Osteocyte (in vitro differentiated cells): ENCODE measurements at places on chromosomes 1 and 21. TPM values are rescaled to one million over a fixed set of nuclear protein-coding genes. Genes with fewer than 3 reads are reported as not detected.

FABP3 gene
- total RNA-seq: 27.1 and 30.0 TPM in 2 replicates

SLC25A24 gene
- total RNA-seq: 40.4 and 41.3 TPM in 2 replicates

ST6GALNAC3 gene
- total RNA-seq: 4.9 and 7.3 TPM in 2 replicates

SYTL1 gene
- 0.46 and 0.97 TPM in 2 replicates for total RNA-seq

PROK1 gene
- not detected in 2 replicates for total RNA-seq

BLACAT1 gene
- total RNA-seq: not detected in 2 replicates

CHAF1B gene
- 4.9 and 5.5 TPM in 2 replicates for total RNA-seq

HAO2 gene
- total RNA-seq: not detected in 2 replicates

FOXD2 gene
- total RNA-seq: 1.0 and 1.5 TPM in 2 replicates

HSPA6 gene
- not detected in 2 replicates for total RNA-seq

NCF2 gene
- total RNA-seq: not detected in 2 replicates

GRCh38 chr1:40305451-40305850 is 11.6 kb downstream of the COL9A2 start:
- peak; percentile 60 for DNase-seq
- H3K27ac ChIP-seq: no peak overlapping the region
- H3K4me3 ChIP-seq: no peak overlapping the region

- H3K36me3 ChIP-seq: peaks cover 10% of the 10 kb centered on the region
- peaks cover 2% of the 10 kb centered on the region for H3K4me1 ChIP-seq
- H3K27me3 ChIP-seq: no peaks in the 10 kb centered on the region
- DNase-seq: no peak
- no peak overlapping the region for H3K4me3 ChIP-seq
These were observed 40.7 kb downstream of the NME7 start for GRCh38 chr1:169326956-169327268.

- H3K27me3 ChIP-seq: no peaks in the 10 kb centered on the region
- H3K4me3 ChIP-seq: no peak overlapping the region
- DNase-seq: no peak
These were observed 99.3 kb upstream of the RALGPS2 start for GRCh38 chr1:178625695-178626094.

- no peak overlapping the region for H3K4me3 ChIP-seq
- no peaks in the 10 kb centered on the region for H3K36me3 ChIP-seq
- peaks cover 5% of the 10 kb centered on the region for H3K27me3 ChIP-seq
- DNase-seq: no peak
- H3K4me1 ChIP-seq: no peaks in the 10 kb centered on the region
- H3K27ac ChIP-seq: no peak overlapping the region
These were observed 44.8 kb upstream of the KAZN start for GRCh38 chr1:14553711-14554110.

DNA sequence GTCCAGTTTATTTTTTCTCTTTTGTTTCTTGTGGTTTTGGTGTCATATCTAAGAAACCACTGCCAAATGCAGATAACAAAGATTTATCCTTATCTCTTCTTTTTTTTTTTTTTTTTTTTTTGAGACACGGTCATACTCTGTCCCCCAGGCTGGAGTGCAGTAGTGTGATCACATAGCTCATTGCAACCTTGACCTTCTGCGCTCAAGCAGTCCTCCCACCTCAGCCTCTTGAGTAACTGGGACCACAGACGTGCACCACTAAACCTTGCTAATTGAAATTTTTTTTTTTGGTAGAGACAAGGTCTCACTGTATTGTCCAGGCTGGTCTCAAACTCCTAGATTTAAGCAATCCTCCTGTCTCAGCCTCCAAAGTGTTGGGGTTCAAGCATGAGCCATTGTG is 8.9 kb downstream of the SLC66A1 start:
- H3K36me3 ChIP-seq: peaks cover 31% of the 10 kb centered on the region
- H3K4me1 ChIP-seq: peaks cover 3% of the 10 kb centered on the region
- H3K4me3 ChIP-seq: no peak overlapping the region
- no peaks in the 10 kb centered on the region for H3K27me3 ChIP-seq
- DNase-seq: no peak
- no peak overlapping the region for H3K27ac ChIP-seq

- peaks cover 11% of the 10 kb centered on the region for H3K4me1 ChIP-seq
- no peaks in the 10 kb centered on the region for H3K36me3 ChIP-seq
- no peak for DNase-seq
These were observed 6.4 kb upstream of the TSPAN1 start for GRCh38 chr1:46168477-46168876.

- no peaks in the 10 kb centered on the region for H3K36me3 ChIP-seq
- no peak overlapping the region for H3K4me3 ChIP-seq
- no peak overlapping the region for H3K27ac ChIP-seq
- H3K27me3 ChIP-seq: peaks cover 18% of the 10 kb centered on the region
These were observed 137.2 kb downstream of the LRIG2 start for GRCh38 chr1:113210248-113210647.

- DNase-seq: no peak
- H3K27ac ChIP-seq: no peak overlapping the region
- peaks cover 5% of the 10 kb centered on the region for H3K4me1 ChIP-seq
- H3K4me3 ChIP-seq: no peak overlapping the region
- no peaks in the 10 kb centered on the region for H3K36me3 ChIP-seq
- peaks cover 10% of the 10 kb centered on the region for H3K27me3 ChIP-seq
These were observed 24.9 kb upstream of the PARP1 start for GRCh38 chr1:226432586-226433340.

GRCh38 chr21:32249511-32250280 is 29.2 kb downstream of the MIS18A start:
- peak; percentile 38 for DNase-seq
- peaks cover 3% of the 10 kb centered on the region for H3K36me3 ChIP-seq
- peak overlapping the region; percentile 76 for H3K27ac ChIP-seq
- H3K27me3 ChIP-seq: peaks cover 47% of the 10 kb centered on the region

DNA sequence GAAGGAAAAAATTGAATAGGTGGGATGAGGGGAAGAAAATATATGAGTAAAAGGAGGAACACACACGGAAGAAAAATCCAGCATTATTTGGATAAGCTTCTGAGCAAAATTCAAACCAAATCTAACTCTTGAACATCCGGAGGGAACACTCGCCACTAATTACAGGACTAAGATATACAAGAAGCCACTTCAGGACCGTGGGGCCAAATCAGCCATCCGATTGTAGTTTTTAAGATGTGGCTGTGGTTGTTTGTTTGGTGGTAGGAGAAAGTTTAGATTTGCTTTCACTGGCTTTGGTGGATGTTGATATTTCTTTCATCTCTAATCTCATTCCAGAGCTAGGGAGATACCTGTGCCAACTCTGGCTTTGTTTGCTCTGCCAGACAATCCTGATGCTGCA is 43.7 kb upstream of the ADAMTS1 start:
- no peak overlapping the region for H3K27ac ChIP-seq
- H3K4me3 ChIP-seq: no peak overlapping the region
- H3K36me3 ChIP-seq: peaks cover 2% of the 10 kb centered on the region
- H3K4me1 ChIP-seq: peaks cover 5% of the 10 kb centered on the region

- no peak for DNase-seq
- H3K27ac ChIP-seq: no peak overlapping the region
- peaks cover 2% of the 10 kb centered on the region for H3K36me3 ChIP-seq
- H3K4me1 ChIP-seq: no peaks in the 10 kb centered on the region
- peaks cover 5% of the 10 kb centered on the region for H3K27me3 ChIP-seq
These were observed 80.3 kb upstream of the PTBP2 start for GRCh38 chr1:96641282-96641681.

DNA sequence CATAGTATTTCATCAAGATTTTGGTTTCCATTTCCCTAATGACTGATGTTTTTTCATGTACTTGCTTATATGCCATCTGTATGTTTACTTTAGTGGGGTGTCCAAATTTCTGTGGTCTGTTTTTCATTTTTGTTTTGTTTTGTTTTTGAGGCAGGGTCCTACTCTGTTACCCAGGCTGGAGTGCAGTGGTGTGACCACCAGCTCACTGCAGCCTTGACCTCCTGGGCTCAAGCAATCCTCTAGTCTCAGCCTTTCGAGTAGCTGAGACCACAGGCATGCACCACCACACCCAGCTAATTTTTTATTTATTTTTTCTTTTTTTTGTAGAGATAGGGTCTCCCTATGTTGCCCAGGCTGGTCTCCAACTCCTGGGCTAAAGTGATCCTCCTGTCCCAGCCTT is 378.0 kb upstream of the VAMP3 start:
- peaks cover 47% of the 10 kb centered on the region for H3K4me1 ChIP-seq
- peak overlapping the region; percentile 49 for H3K27ac ChIP-seq
- no peak overlapping the region for H3K4me3 ChIP-seq

DNA sequence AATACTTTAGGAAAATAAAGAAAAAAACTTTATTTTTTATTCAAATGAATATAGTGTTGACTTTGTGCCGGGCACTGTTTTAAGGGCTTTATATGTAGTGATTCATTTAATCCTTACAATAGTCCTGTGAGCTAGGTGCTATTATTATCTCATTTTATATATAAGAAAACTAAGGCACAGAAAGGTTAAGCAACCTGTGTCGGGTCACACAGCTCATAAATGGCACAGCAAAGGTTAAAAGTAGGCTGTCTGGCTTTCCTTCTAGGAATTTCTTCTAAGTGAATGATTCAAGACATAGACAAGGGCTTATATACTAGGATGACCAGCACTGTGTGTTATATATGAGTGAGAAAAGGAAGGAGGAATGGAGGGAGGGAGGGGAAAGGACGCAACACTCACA is 35.4 kb downstream of the SEC16B start:
- no peaks in the 10 kb centered on the region for H3K4me1 ChIP-seq
- DNase-seq: no peak
- no peak overlapping the region for H3K27ac ChIP-seq

DNA sequence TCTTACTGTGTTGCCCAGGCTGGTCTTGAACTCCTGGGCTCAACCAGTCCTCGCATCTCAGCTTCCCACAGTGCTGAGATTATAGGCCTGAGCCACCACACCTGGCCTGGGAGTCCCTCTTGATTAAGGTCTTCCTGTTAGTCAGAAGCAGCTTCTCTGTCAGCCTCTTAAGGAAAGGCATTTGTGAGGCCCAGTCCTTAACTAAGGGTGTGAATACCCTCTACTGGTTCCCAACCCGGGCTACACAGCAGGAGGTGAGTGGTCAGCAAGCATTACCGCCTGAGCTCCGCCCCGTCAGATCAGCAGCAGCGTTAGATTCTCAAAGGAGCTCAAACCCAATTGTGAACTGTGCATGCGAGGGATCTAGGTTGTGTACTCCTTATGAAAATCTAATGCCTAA is 117.2 kb downstream of the DYRK1A start:
- H3K27me3 ChIP-seq: no peaks in the 10 kb centered on the region
- H3K4me1 ChIP-seq: peaks cover 3% of the 10 kb centered on the region
- H3K36me3 ChIP-seq: peaks cover 33% of the 10 kb centered on the region
- no peak overlapping the region for H3K4me3 ChIP-seq
- no peak overlapping the region for H3K27ac ChIP-seq

GRCh38 chr1:2373551-2374251 is 17.7 kb downstream of the MORN1 start:
- no peaks in the 10 kb centered on the region for H3K27me3 ChIP-seq
- DNase-seq: no peak
- H3K36me3 ChIP-seq: no peaks in the 10 kb centered on the region
- H3K27ac ChIP-seq: no peak overlapping the region

DNA sequence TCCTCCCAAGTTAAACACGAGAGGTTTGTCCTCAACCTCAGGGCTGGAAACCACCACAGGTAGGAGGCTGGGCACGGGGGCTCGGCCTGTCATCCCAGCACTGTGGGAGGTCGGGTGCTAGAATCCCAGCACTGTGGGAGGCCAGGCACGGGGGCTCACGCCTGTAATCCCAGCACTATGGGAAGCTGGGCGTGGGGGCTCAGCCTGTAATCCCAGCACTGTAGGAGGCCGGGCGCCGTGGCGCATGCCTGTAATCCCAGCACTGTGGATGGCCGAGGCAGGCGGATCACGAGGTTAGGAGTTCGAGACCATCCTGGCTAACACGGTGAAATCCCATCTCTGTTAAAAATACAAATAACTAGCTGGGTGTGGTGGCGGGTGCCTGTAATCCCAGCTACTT is 6.7 kb upstream of the CDK11A start:
- DNase-seq: peak; percentile 67
- no peak overlapping the region for H3K27ac ChIP-seq
- no peak overlapping the region for H3K4me3 ChIP-seq
- no peaks in the 10 kb centered on the region for H3K27me3 ChIP-seq

- H3K36me3 ChIP-seq: no peaks in the 10 kb centered on the region
- H3K27me3 ChIP-seq: peaks cover 5% of the 10 kb centered on the region
- peak; percentile 82 for DNase-seq
- H3K4me3 ChIP-seq: no peak overlapping the region
These were observed 44.1 kb downstream of the TRPM2 start for GRCh38 chr21:44397431-44398031.

GRCh38 chr1:117985973-117986372 is 56.4 kb downstream of the WDR3 start:
- no peaks in the 10 kb centered on the region for H3K36me3 ChIP-seq
- peaks cover 29% of the 10 kb centered on the region for H3K27me3 ChIP-seq
- no peak for DNase-seq
- H3K4me3 ChIP-seq: no peak overlapping the region

- no peak overlapping the region for H3K27ac ChIP-seq
- H3K27me3 ChIP-seq: no peaks in the 10 kb centered on the region
- no peaks in the 10 kb centered on the region for H3K36me3 ChIP-seq
- no peak for DNase-seq
- H3K4me3 ChIP-seq: no peak overlapping the region
- H3K4me1 ChIP-seq: no peaks in the 10 kb centered on the region
These were observed 1386.8 kb downstream of the MRPL39 start for GRCh38 chr21:24220446-24220845.

DNA sequence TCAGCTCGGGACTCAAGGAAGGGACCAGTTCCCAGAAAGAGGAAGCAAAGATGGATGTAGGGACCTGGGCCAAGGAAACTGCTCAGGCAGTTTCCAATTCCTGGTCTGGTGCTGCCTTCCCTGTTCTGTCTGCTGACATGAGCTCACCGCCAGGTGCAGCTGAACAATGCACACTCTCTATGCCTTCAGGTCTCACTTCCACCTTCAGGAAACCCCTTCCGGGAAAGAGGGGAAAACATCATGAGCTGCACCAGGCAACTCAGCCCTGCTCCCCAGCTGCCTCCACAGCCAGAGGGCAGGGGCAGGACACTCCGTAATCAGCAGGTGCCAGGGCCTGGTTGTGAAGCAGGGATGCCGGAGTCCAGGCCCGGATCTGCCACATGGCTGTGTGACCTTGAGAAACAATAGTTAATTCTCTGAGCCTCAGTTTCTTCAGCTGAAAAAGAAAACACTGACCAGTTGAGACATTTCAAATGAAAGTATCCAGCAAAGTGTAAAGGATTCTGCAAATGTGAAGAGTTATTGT is 27.8 kb downstream of the SMIM12 start:
- no peaks in the 10 kb centered on the region for H3K27me3 ChIP-seq
- H3K27ac ChIP-seq: no peak overlapping the region
- peak; percentile 77 for DNase-seq
- H3K4me1 ChIP-seq: peaks cover 20% of the 10 kb centered on the region
- H3K4me3 ChIP-seq: no peak overlapping the region

DNA sequence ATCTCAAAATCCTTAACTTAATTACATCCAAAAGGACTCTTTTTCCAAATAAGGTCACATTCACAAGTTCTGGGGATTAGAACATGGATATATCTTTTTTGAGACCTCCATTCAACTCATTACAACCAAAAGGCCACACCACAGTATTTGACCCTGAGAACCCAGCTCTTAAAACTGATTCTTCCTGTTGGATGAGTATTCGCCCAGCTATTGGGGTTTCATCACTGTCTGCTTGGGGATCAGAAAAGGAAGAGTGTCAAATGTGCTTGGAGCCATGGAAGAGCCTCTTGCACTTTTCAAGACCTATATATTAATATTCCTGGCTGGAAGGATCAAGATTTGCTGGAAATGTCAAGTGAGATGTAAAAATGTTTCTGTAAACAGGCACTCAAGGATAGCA is 5.4 kb upstream of the TINAGL1 start:
- H3K4me3 ChIP-seq: no peak overlapping the region
- H3K36me3 ChIP-seq: no peaks in the 10 kb centered on the region
- H3K4me1 ChIP-seq: peaks cover 37% of the 10 kb centered on the region
- no peak overlapping the region for H3K27ac ChIP-seq
